ENCODE measurements at places on chromosomes 6 and 20.

DNA sequence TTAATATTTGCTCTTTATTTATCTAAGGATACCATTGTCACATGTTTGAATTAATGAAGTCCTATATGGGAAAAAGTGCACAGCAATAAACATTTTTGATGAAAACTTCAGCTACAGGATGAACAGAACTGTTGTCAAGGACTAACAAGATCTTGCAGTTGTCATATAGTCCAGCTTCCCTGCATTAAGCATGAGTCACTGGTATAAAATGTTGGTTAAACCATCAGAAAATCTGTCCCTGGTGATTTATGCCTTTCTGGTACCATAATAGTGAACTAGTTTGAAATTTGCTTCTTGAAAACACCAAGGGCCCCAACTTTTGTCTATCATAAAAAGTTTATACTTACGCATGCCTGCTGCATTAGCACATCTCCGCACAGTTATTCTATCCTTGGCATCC, 60.4 kb upstream of the RSPO3 start:
- peak; percentile 21 for DNase-seq

- DNase-seq = no peak
Observed at GRCh38 chr20:49561806-49562205, 6.1 kb downstream of the PTGIS start.

GRCh38 chr6:3324262-3324942, 65.7 kb downstream of the PSMG4 start:
- peak; percentile 54 for DNase-seq

GRCh38 chr6:162450358-162450757, 277.2 kb downstream of the PRKN start:
- DNase-seq = no peak

DNA sequence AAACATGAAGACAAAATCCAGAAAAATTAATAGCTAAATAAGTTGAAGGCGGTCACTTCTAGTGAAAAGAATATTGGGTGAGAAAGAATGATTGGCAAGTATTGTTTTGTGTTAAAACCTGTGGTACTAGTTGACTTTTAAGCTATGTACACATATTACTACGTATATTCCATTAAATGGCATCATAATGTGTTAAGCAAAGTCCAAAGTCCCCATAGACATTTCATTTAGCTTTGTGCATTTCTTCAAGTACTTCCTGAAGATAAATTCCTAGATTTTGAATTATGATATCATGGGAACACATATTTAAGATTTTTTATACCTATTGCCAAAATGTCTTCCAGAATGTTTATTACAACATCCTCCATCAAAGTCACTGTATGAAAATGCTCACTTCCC, 272.7 kb upstream of the IRAK1BP1 start:
- DNase-seq = no peak

DNA sequence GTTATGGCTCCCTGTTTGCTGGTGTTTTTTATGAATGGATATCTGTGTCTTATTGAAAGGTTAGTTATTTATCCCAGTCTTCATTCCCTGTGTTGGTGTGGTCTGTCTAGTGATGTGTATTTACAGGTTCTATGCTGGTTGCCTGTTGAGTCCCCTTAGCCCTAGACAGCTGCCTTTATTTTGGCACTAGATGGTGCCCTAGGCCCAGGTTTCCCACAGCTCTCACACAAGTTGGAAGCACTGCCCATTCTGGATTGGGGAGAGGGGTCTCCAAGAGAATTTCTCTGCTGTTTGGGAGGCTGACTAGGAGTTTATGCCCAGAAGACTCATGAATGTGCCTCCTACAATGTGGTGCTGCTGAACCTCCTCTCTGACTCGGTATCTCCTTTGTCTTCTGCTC, 12.4 kb downstream of the GRM1 start:
- DNase-seq = no peak

DNA sequence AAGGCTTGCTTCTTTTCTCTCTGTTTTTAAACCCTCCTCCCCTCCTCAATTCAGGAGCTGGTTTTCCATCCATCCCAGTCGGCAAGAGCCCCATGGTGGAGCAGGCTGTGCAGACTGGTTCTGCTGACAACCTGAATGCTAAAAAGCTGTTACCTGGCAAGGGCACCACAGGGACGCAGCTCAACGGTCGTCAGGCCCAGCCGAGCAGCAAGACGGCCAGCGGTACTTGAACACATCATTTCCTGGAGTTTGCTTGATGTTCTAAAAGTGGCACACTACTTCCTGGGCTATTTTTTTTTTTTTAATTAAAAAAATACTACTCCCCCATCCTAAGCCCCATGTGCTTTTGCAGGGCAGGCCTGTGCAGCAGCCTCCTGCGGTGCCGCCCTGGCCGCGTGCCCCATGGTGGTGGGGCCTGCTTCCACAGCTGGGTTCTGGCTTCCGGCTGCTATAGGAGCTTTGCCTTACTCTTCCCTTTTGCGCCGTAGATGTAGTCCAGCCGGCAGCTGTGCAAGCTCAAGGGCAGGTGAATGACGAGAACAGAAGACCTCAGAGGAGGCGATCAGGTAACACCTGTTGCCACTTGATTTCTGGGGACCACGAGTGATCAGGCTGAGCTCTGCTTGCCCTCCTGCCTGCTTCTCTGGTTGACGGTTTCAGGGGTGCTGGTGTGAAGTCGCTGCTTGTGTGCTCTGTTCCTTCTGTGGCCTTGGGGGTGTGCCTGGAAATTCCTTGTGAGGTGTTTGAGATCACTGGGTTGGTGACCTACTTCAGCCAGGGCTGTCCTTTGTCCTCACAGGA, 7.7 kb downstream of the LSM14B start:
- DNase-seq = no peak

- no peak for DNase-seq
Observed at GRCh38 chr20:39378776-39379175, 416.6 kb downstream of the DHX35 start.

DNA sequence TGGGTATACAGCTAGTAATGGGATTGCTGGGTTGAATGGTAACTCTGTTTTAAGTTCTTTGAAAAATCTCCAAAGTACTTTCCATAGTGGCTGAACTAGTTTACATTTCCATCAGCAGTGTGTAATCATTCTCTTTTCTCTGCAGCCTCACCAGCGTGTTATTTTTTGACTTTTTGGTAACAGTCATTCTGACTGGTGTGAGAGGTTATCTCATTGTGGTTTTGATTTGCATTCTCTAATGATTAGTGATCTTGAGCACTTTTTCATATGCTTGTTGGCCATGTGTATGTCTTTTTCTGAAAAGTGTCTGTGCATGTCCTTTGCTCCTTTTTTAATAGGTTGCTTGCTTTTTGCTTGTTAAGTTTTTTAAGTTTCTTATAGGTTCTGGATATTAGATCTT, 194.2 kb upstream of the PHACTR1 start:
- DNase-seq = no peak

DNA sequence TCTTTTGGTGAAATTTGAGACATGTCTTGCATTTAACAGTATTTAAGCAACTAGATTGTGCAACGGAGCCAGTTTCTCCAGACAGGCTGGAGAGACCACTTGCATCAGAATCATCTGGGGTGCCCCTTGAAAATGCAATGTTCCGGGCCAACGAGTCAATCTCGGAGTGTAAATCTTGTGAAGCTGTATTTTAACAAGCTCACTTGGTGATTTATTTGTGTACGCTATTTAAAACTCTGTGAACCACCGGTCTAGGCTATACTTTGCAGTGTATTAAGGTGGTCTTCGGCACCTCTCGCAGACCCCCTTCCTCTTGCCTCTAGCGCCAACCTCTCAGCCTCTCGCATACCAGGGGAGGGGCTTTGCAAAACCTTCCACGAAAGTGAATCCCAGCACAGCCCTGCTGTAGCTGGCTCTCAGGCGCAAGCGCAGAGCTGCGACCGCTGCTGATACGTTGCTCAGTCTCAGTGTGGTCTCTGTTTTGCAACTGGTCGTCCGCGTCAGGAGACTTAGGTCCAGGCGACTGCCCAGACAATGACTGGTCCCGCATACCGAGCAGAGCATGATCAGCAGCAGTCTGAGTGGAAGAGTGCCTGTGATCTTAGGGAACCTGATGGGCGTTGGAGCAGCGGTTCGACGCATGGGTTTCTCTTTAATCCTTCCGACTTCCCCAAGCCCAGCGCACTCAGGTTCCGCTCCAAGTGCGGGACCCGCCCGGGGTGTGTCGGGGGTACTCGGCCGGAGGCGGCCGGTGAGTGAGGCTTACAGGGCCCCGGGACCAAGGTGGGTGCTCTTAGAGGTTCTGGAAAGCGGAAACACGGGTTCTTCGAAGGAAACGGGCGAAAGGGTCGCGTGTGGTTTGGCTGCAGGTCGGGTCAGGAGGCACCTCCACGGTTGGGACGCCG, at the start of gene ZNF391:
ZNF391 (plus strand) TSS at position 467 of the 905 bp plus-strand sequence. CDS start 11,612 bp downstream, outside the sequence.
- peak; percentile 62 for DNase-seq

- no peak for DNase-seq
Observed at GRCh38 chr6:127969701-127970100, 68.8 kb upstream of the THEMIS start.

DNA sequence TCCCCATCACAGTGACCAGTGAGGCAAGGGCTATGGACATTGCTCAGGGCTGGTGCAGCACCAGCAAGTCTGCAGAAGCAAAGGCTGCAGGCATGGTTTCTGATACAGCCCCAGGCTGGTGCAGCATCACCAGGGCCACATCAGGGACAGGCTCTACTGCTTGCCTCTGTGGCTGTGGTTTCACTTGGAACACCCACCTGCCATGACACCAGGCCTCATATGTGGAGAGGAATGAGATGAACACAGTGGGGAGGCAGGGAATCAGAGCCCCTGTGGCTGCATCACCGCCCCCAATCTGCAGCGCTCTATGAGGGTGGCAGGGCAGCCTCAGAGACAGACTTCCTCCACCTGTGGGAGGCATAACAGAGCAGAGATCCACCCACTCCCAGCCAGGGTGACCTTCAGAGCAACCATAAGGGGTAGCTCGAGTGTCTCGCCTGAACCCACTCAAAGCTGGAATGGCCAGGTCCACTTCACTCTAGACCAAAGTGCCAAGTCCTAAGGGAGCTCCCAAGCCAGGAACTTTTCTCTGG, 7.9 kb downstream of the RING1 start:
- DNase-seq = no peak

GRCh38 chr6:85405175-85405852, 44.6 kb upstream of the NT5E start:
- DNase-seq = no peak

- DNase-seq = peak; percentile 7
Observed at GRCh38 chr20:8183526-8183925, 51.5 kb downstream of the PLCB1 start.

DNA sequence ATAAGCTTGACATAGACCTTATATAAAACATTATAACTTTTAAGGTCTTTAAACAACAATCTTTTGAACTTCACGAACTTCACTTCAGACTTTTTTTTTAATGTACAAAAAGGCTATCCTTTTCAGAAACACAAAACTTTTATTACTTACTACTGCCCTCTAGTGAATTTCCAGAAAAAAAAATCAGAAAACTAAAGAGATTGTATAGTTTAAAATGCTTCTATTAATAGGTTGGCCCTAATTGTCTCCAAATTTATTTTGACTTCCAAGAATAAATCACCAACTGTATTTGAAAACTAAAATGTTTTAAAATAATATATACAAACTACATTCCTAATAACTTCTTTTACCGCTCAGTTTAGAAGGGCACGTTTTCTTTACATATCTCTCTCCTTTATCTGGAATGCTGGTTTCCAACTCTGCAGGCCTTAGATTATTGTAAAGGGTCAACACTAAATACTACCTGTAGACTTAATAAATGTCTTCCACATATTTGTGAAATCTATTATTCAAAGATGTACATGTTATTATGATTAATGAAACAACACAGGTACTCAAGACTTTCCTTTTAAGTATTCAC, 66.8 kb downstream of the LMBRD1 start:
- no peak for DNase-seq

GRCh38 chr20:63498960-63499337, at the start of gene EEF1A2:
TSS of gene EEF1A2 (minus strand) at chr20:63499083. CDS start at chr20:63497763, 1,320 bp downstream.
- DNase-seq = no peak

Data from fibroblast of skin of left quadriceps (primary cell).